ENCODE measurements at places on chromosomes 1 and 21.

- DNase-seq: no peak
These were observed 4.5 kb downstream of the BEND5 start for GRCh38 chr1:48772211-48772610.

GRCh38 chr1:44368471-44369151 lies 13.6 kb upstream of the ERI3 start:
- no peak for DNase-seq

DNA sequence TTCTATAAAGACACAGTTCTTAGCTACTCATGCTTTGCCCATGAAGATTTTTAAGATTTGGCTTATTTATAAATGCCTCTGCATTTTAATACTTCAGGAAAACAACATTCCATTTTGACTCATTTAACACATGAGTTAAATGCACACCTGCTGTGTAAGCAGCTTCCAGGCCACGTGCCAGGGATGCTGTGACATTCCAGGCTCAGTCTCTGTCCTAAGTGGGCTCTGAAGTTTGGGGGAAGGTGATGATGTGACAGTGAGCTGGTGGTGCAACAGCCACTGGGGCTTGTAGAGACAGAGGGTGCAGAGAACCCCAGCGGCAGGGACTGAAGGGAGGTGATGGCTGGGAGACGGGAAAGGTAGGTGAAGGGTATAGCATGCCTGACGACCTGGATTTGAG lies 40.7 kb downstream of the HHAT start:
- no peak for DNase-seq

DNA sequence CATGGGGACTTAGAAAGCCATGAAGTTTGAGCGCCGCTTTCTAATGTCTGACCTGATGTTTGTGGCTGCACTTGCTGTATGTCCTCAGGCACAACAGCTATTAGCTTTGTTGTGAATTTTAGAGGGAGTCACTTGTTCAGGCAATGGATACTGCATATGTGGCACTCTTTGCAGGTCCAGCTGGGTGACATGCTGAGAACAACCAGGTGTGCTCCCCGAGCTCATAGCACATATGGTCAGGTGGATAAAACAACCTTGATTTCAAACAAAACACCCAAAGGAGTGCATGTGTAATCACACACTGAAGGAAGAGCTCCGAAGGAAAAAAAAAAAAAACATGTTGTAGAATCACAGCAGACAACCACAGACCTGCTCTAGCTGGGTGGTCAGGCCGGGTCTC lies 178.6 kb downstream of the BACH1 start:
- DNase-seq: no peak

Data from upper lobe of right lung (tissue), 1 donor.